Left ventricle myocardium inferior (tissue), 1 donor: ENCODE measurements at places on chromosomes 12 and 14. TPM values are rescaled to one million over a fixed set of nuclear protein-coding genes. Genes with fewer than 3 reads are reported as not detected.

The ATP6V1D gene
- 185 TPM for total RNA-seq

- peaks cover 2% of the 10 kb centered on the region for H3K27me3 ChIP-seq
- H3K4me3 ChIP-seq = no peak overlapping the region
- no peaks in the 10 kb centered on the region for H3K36me3 ChIP-seq
Observed at GRCh38 chr14:99055816-99056215, 216.2 kb downstream of the BCL11B start.

GRCh38 chr14:22423958-22424357 lies 165.1 kb downstream of the DAD1 start:
- H3K27ac ChIP-seq = no peak overlapping the region
- H3K4me1 ChIP-seq = peaks cover 19% of the 10 kb centered on the region
- H3K27me3 ChIP-seq = no peaks in the 10 kb centered on the region
- no peaks in the 10 kb centered on the region for H3K36me3 ChIP-seq

The SERPINA10 gene
- total RNA-seq = not detected

DNA sequence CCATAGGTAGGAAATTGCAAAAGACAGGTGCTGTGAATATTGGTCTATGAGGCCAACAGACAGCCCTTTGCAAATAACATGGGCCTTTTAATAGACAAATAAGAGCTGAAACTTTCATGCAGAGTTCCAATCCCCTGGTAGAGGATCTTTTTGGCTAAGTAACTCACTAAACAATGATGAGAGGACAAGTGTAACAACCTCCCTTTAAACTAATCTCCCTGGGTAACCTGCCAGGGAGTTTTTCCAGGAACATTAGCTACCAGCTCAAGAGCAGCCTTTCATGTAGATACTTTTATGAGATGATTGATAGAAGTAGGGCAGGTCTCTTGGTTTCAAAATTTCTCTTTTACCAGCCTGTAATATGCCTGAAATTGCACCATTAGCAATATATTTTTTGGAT lies 13.8 kb upstream of the CACNA1C start:
- no peak for DNase-seq
- no peaks in the 10 kb centered on the region for H3K36me3 ChIP-seq
- peaks cover 74% of the 10 kb centered on the region for H3K4me1 ChIP-seq
- peak overlapping the region; percentile 49 for H3K27ac ChIP-seq

- H3K36me3 ChIP-seq = no peaks in the 10 kb centered on the region
- H3K27ac ChIP-seq = no peak overlapping the region
- H3K27me3 ChIP-seq = no peaks in the 10 kb centered on the region
- DNase-seq = no peak
- H3K4me1 ChIP-seq = peaks cover 42% of the 10 kb centered on the region
- peak overlapping the region; percentile 27 for H3K4me3 ChIP-seq
Observed at GRCh38 chr14:89489761-89490437, 72.9 kb upstream of the FOXN3 start.

The IL31 gene
- total RNA-seq = not detected

- no peak overlapping the region for H3K4me3 ChIP-seq
- no peaks in the 10 kb centered on the region for H3K36me3 ChIP-seq
- peaks cover 41% of the 10 kb centered on the region for H3K27me3 ChIP-seq
- no peak for DNase-seq
Observed at GRCh38 chr14:100168506-100168905, 9.1 kb upstream of the DEGS2 start.

DNA sequence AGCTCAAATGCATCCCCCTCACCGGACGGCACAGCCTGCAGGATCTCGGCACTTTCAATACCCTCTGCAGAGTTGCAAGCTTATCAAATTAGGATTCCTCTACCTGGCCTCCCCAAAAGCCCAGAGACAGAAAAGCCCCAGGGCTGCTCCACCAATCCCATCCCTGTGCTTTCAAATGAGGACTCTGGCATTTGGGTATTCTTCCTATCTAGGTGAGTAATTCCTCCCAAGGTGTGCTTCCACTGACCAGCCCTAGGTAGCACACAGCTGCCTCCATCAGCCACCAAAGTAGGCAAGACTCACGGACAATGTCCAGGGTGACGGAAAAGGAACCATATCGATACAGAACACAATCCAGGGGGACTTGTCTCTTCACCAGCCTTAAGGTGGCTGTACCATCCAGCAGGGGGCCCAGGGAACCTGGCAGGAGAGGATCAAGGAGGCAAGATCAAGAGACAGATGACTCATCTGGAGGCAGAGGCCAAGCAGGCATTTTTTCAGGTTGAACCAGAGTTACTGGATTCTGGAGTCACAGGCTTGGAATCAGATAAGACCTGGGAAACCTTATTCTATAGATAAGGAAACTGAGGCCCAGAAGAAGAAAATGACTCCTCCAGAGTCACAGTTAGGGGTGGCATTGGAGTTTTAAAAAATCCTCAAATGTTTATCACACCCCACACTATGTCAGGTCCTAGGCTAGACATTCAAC lies 9.9 kb downstream of the PMEL start:
- no peaks in the 10 kb centered on the region for H3K4me1 ChIP-seq
- H3K4me3 ChIP-seq = no peak overlapping the region
- no peak overlapping the region for H3K27ac ChIP-seq
- DNase-seq = no peak
- H3K36me3 ChIP-seq = peaks cover 18% of the 10 kb centered on the region
- no peaks in the 10 kb centered on the region for H3K27me3 ChIP-seq

DNA sequence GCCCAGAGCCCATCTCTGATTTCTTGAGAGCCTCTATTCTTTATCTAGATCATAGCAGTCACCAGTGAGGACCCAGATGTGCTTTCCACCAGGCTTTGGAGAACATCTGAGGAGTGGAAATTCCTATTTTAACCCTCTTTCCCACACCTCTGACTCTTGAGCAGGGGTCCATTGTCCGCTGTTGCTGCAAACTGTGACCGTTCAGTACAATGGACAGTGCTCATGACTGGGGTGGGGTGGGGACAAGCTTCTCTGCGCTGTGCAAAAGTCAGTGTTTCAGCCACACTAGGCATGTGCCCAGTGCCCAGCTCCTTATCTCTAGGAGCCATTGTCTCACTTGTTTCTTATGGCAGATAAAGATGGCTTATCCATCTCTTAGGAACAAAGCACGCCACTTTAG lies 16.9 kb upstream of the KRT7 start:
- DNase-seq = no peak
- H3K27me3 ChIP-seq = peaks cover 22% of the 10 kb centered on the region
- no peak overlapping the region for H3K4me3 ChIP-seq
- no peaks in the 10 kb centered on the region for H3K36me3 ChIP-seq

DNA sequence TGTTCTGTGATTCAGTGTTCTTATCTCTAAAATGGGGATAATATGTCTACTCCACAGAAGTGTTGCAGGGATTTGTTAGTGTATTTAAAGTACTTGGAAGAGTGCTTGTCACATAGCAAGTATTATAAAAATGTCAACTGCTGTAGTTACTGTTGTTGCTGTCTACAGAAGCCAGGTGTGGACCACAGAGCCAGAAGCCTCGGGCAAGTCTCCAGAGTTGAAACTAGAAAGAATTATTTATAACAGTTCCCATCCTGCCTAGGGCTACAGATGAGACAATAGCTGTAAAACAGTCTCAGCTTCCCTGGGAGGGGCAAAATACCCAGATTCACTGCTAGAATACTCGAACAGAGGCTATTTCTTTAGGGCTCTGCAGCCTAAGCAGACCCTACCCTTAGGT lies 55.4 kb upstream of the FUT8 start:
- no peaks in the 10 kb centered on the region for H3K36me3 ChIP-seq
- H3K27me3 ChIP-seq = no peaks in the 10 kb centered on the region
- peak; percentile 28 for DNase-seq
- H3K4me3 ChIP-seq = no peak overlapping the region

The REM2 gene
- not detected for total RNA-seq

DNA sequence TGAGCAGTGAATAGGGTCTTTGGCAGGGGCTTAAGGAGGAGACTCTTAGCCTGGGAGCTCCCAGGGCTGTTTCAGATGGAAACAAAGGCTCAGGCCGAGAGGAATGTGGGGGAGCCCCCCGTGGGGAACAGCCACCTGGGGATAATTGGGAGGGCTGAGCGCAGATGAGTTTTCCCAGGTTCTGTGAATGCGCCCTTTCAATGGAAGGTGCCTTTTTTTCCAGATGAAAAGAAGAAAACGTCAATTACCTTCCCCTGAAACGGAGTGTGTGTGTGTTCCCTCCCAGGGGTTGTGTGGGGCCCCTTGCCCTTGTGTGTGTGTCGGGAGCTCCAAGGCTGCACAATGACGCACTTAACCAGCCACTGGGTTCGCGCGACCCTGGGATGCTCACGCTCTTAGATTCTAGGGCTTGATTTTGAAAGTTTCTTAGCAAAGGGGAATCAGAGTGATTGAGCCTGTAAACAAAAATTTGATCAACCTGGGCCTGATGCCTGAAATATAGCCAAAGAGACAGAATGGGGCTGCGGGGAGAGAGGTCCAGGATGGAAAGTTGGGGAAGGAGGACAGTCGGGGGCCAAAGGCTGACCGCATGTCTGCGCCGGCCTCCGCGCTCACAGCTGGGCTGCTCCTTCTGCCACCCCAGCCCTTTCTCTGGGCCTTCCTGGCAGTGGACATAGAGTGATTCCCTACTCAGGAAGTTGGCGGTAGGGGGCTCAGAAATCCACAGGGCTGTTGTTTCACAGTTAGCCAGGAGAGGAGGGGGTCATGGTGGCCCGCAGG lies 14.6 kb downstream of the MEG3 start:
- peaks cover 93% of the 10 kb centered on the region for H3K27me3 ChIP-seq
- no peak for DNase-seq
- H3K36me3 ChIP-seq = no peaks in the 10 kb centered on the region
- no peak overlapping the region for H3K4me3 ChIP-seq
- no peak overlapping the region for H3K27ac ChIP-seq
- no peaks in the 10 kb centered on the region for H3K4me1 ChIP-seq

The SIX4 gene
- total RNA-seq = 1.5 TPM

DNA sequence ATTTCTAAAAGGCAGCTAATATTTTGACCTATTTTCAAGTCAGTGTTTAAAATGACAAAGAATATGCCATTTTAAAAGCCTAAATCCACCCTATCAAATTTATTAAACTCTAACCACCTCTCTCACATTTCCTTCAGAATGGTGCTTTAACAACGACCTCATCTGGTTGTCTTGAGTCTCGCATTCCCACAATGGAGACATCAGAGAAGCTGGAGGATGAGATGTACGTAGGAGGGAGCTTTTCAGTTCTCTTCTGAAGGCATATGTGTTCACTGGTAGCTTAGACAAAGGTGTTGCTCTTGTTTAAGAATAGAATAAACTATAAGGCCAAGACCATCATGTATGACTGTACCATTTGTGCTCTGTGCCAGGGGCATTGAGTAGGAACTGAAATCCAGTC lies 82.9 kb downstream of the BCL2L14 start:
- H3K4me1 ChIP-seq = no peaks in the 10 kb centered on the region
- H3K4me3 ChIP-seq = no peak overlapping the region
- no peak for DNase-seq
- no peak overlapping the region for H3K27ac ChIP-seq
- no peaks in the 10 kb centered on the region for H3K27me3 ChIP-seq

The SLC6A15 gene
- not detected for total RNA-seq

DNA sequence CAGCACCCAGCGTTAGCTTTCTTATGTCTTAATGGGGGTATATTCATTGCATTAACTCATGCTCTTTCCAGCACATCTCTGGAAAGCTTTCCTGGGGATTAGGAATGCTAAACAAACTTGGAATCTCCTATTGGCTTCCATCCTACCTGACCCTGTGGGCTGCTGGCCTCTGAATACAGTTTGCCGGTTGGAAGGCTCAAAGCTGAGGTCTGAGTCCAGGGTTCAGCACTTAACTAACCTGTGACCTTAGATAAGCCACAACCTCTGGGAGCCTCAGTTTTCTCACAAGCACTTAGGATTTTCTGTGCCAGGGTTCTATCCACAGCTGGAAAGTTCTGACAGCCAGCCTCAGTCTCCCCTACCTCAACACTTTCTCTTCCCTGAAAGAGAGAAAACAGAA lies 12.9 kb upstream of the RND1 start:
- H3K36me3 ChIP-seq = no peaks in the 10 kb centered on the region
- no peak for DNase-seq
- peaks cover 22% of the 10 kb centered on the region for H3K27me3 ChIP-seq
- H3K4me3 ChIP-seq = no peak overlapping the region
- no peak overlapping the region for H3K27ac ChIP-seq
- H3K4me1 ChIP-seq = peaks cover 18% of the 10 kb centered on the region

DNA sequence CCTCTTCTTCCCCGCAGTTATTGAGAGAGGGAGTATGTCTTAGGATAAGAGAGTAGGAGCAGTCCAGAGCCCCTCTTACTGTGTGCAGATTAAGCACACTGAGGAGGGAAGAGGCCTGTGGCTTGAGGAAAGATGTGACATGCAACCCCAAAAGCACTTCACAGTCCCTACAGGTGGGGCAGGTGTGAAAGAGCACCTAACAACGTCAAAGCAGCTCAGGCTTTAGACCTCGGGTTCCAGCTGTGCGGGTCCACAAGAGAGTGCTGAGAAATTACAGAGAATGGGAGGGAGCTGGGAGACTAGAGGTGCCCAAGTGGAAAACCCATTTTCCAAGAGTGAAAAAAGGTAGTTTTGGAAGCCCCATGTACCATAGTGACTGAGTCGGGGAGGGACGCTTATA lies 127.6 kb downstream of the SLC25A47 start:
- no peak overlapping the region for H3K4me3 ChIP-seq
- H3K4me1 ChIP-seq = no peaks in the 10 kb centered on the region
- no peak for DNase-seq
- H3K27ac ChIP-seq = no peak overlapping the region
- no peaks in the 10 kb centered on the region for H3K36me3 ChIP-seq

GRCh38 chr14:51846631-51847488 lies 13.6 kb upstream of the GNG2 start:
- no peaks in the 10 kb centered on the region for H3K27me3 ChIP-seq
- DNase-seq = peak; percentile 19
- no peaks in the 10 kb centered on the region for H3K36me3 ChIP-seq
- peaks cover 14% of the 10 kb centered on the region for H3K4me1 ChIP-seq
- H3K27ac ChIP-seq = peak overlapping the region; percentile 54

- H3K4me3 ChIP-seq = no peak overlapping the region
- H3K27ac ChIP-seq = no peak overlapping the region
- H3K4me1 ChIP-seq = peaks cover 12% of the 10 kb centered on the region
- H3K36me3 ChIP-seq = no peaks in the 10 kb centered on the region
Observed at GRCh38 chr12:93048656-93049055, 119.6 kb upstream of the EEA1 start.

The HCFC2 gene
- total RNA-seq = 9.2 TPM

- H3K4me3 ChIP-seq = no peak overlapping the region
- no peak for DNase-seq
- H3K27me3 ChIP-seq = peaks cover 55% of the 10 kb centered on the region
- no peaks in the 10 kb centered on the region for H3K36me3 ChIP-seq
Observed at GRCh38 chr14:61218157-61218556, 63.0 kb downstream of the TMEM30B start.

- H3K36me3 ChIP-seq = no peaks in the 10 kb centered on the region
- H3K27ac ChIP-seq = peak overlapping the region; percentile 84
- H3K4me3 ChIP-seq = no peak overlapping the region
Observed at GRCh38 chr14:69676723-69677122, 65.3 kb downstream of the SUSD6 start.

DNA sequence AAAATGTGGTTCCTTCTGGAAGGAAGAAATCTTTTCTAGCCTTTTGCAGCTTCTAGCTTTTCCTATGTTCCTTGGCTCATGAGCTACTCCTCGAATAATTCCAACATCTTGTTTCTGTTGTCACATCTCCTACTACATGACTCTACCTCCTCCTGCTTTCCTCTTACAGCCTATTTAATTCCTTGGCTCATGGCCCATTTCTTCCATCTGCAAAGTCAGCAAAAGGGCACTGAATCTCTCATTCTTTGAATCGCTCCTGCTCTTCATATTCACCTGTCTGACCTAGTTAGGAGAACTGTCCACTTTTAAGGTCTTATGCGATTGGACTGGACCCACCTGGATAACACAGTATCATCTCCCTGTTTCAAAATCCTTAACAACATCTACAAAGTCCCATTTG lies 15.8 kb downstream of the PRKD1 start:
- H3K27me3 ChIP-seq = no peaks in the 10 kb centered on the region
- H3K27ac ChIP-seq = no peak overlapping the region
- no peak for DNase-seq
- H3K4me3 ChIP-seq = no peak overlapping the region
- H3K36me3 ChIP-seq = no peaks in the 10 kb centered on the region
